Testis (tissue), 5 donors: ENCODE measurements at places on chromosomes 7 and 10.

DNA sequence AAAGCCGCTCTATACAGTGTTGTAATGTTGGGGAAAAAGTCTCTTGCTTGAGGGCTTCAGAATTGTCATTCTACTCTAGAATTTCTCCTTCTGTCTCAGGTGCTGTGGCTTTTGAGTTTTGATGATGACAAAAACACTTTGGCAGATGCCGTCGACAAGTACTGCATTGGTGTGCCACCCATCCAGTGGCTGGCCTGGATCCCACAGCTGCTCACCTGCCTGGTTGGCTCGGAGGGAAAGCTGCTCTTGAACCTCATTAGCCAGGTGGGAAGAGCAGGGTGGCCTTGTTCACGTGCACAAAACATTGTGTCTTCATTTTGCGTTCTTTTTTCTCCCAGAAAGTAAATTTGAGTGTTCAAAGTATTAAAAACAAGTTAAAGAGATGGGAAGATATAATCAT, 112.0 kb downstream of the TRRAP start:
- no peak for DNase-seq

DNA sequence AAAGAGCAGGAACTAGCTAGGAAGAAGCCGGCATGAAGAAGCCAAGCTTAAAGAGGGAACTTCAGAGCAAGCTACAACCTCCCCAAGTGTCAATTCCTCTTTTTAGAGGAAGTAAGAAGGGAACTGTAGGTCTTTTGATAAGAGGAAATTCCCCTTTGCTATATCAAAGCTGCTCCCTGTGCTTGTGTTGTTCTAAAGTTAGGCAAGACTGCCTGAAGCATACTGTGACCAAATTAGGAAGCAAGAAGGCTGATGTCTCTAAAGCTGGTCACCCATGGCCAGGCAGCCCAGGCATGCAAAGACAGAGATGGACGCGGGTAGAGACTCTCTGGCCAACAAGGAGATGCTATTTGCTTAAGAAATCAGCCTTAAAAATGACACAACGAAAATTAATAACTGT, 87.9 kb downstream of the RNF216 start:
- DNase-seq = no peak

- no peak for DNase-seq
Observed at GRCh38 chr10:22386503-22386902, 41.2 kb downstream of the SPAG6 start.

DNA sequence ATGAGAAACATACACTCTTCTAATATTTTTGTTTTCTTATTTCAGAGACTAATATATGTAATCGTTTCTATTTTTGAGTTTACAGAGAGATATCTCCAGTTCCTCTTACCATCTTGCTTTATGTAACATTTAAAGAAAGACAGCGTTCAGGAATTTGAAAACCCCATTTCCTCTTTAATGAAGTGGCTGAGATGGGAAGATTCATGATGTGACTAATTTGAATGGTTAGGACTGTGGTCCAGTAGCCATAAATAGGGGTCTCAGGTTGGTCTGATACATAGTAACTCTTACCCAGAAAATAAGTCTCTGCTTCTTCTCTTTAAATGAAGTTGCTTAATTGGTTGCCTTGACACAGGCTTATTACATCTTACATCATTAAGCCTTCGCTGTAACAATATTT, 6.9 kb downstream of the KMT2E start:
- no peak for DNase-seq

DNA sequence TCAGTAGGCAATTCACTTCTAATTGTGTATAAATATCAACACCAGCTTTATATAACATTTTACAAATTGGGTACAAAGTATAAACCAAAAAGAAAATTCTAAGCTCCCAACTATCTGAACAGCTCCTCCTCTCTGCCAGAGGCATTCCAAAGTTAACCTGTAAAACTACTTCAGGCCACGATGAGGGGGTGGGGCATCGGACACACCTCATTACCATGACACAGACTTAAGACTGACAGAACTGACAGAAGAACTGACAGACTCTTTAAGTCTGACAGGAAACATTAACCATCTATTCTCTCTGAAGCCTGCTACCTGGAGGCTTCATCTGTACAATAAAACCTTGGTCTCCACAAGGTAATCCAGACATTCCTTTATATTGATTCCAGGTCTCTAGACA, 12.3 kb downstream of the ESYT2 start:
- no peak for DNase-seq

DNA sequence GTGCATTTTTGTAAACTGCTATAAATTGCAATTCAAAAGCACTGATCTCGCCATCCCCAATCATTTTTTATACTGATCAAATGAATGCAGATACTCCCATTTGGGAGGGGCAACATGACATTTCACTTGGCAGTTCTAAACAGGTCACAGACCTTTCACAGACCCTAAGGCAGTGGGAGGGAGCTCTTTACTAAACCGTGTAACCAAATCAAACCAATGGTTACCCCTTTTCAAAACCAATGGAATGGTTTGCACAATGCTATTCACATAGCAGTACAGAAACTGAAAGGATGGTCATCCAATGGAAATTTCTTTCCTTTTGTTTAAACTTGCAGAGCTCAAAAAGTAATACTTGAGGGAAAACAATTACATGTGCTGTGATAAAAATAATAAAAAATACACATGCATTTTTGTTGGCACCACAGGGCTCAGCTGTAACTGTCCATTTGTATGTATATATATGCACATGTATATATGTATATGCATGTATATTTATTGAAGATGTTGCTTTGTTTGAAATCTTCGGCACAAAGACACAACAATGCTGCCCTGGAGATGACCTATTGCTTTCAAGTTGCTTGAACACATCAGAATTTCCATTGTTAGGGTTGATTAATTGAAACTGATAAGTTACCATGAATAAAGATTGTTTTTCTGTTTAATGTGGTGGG, 14.0 kb downstream of the PTF1A start:
- no peak for DNase-seq

DNA sequence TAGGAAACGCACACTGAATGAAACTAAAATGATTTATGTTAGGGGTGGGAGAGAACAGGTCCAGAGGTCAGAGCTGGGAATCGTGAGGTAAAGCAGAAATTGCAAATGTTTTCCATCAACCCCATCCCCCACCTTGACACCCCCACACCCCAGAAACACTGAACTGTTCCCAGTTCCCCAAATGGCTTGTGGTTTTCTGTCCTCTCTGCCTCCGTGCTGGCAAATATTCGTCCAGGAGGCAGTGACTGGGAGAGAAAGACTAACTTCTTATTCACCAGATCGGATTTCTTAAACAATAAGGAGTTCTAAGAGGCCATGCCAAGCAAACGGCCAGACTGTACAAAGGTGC, 730 bp upstream of the RASSF4 start:
- no peak for DNase-seq

DNA sequence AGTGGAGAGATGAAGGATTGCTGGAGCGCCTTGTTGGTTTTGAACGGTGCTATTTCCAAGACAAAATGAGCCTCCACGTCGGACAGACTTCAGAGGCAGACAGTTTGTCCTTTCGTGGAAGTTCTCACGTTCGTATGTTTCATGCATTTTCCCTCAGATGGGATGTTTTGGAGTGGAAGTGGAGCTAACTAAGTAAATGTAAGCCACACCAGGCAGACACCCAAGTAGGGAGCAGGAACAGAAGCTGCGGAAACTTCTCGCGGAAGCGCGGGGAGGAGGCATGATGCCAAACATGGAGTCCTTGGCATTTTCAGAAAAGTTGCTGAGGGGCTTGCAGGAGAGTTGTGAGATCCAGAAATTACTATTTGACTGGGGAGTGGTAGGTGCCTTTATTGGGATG, 145.6 kb upstream of the PRR15 start:
- no peak for DNase-seq

- no peak for DNase-seq
Observed at GRCh38 chr7:150402671-150403321, 23.7 kb downstream of the ZNF775 start.

- no peak for DNase-seq
Observed at GRCh38 chr10:114017271-114017670, 26.4 kb upstream of the ADRB1 start.

- no peak for DNase-seq
Observed at GRCh38 chr7:135386181-135386580, 123.7 kb downstream of the CNOT4 start.

DNA sequence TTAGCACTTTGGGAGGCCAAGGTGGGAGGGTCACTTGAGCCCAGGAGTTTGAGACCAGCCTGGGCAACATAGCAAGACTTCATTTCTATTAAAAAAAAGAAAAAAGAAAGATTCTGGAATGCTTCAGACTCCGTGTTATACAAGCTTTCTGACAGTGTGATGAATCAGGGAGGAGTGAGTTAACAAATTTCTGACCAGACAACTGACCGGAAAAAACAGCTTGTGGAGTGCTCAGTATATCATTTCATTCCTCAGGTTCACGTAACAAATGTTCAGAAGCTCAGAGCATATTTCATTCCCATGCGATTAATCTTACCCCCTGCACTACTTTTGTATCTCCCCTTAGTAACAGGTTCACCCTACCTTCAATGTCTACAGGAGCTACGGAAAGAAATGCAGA, 28.6 kb upstream of the TNPO3 start:
- no peak for DNase-seq

DNA sequence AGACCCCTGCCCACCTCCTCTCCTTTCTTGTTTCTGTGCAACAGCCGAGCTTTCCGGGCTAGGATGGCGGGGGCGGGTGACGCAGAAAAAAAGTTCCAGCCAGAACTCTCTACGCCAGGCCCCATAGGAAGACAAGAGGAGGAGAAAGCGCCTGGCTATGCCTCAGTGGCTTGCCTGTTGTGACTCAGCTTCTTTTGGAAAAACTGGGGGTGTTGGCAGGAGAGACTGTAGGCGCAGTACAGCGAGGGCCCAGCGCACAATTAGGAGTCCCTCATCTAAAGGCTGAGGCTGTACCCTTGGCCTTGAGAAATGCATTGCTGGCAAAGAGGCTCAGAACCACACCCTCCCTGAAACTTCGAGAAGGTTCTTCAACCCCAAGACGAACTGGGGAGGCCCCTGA, 28.0 kb upstream of the KPNA7 start:
- DNase-seq = peak; percentile 21

GRCh38 chr10:60282771-60283353, 106.8 kb downstream of the ANK3 start:
- no peak for DNase-seq

- DNase-seq = no peak
Observed at GRCh38 chr10:51860257-51860656, 160.9 kb upstream of the CSTF2T start.

DNA sequence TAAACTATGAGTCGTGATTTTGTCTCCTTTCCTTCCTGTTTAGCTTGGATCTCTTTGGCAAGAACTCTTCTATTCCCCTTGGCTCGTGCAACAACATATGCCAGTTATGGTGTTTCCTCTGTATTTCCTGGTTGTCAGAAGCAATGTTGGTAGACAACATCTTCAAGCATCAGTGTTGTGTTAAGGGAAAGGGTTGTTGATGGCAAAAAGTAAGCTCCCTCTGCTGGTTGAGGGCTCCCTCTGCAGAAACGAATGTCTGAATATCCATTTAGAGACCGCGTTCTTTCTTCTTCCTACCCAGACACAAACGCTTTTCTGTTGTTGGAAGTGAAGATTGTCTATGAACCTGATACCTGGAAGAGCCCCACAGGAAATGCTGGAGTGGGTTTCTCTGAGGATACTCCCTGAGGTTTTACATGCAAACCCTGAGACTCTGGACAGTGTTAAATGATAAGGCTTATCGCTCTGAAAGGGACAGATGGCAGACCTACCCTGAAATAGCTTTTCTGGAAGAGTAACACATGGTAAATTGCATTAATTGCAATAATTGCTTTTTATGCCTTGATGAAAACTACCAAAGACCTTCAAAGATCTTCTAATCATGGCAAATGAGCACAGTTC, 23.5 kb upstream of the C1QL3 start:
- no peak for DNase-seq

GRCh38 chr7:4247106-4247876, 434.8 kb upstream of the FOXK1 start:
- DNase-seq = no peak

DNA sequence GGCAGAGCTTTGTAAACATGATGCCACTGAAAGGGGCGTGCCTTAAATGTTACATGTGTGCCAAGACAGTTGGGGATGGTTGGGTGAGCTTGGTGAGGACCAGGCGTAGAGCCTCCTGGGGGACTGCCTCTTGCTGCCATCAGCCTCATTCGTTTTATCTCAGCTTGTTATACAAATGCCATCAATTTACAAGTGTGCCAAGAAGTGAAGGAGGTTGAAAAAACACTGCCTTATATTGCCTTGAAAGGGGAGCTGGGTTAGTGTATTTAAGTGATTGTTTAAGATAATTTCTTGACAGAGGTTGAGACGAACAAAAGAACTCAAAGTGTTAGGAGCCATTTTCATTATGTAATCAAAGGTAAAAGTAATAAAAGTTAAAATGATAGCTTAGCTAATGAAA, 354.7 kb downstream of the PHTF2 start:
- no peak for DNase-seq

GRCh38 chr10:118735294-118735693, 19.5 kb downstream of the CACUL1 start:
- DNase-seq = no peak

DNA sequence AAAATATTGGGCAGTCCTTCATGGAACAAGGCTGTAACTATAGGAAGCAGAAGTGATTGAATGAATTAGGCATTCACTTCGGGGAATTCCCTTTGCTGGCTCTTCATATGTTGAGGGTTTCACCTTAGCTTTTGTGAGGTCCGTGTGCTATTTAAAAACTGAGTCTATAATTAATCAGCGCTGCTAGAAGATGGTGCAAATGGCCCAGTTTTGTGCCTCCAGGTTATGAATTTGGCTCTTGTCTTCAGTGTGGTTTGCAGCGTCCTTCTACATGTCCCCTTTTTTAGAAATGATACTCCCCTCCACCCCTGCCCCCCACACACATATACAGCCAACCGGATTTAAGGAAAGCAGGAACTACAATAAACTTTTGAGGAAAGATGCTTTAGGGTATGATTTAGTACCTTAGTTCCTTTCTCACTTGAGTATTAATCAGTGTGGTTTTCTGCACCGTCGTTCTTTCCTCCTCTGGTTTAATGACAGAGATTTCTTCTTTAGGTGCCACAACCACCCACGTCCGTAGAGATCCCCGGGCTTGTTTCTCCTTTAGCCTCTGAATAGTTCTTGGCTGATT, 110.6 kb upstream of the SAMD8 start:
- no peak for DNase-seq

DNA sequence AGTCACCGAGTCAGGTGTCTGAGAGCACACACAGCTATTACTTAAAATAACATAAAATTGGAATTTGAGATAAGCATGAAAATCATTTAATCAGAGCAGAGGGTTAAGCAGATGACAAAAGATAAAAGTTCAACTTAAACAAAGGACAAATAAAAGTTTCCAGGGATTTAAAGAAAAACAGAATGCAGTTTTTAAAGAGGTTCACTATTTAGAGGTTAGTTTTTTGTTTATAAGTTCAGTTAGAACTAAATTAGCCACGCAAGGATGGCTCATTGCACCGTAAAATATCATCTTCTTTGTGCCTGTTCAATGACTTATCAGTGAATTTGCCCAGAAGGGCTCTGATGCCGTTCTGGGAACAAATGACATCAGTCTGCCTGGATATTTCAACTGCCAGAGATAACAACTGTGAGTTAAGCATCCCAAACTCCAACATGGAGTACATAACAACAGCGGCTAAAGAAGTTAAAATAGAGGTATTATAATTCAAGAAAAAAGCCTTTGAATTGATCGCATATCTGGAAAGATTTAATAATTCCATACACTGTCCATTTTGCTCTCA, 107.8 kb downstream of the ANK3 start:
- DNase-seq = no peak

- no peak for DNase-seq
Observed at GRCh38 chr10:80894797-80895467, 357.2 kb downstream of the SH2D4B start.

GRCh38 chr10:132911786-132912097, 30.6 kb downstream of the CFAP46 start:
- no peak for DNase-seq

GRCh38 chr10:94223702-94224370, 138.9 kb downstream of the NOC3L start:
- no peak for DNase-seq
